ENCODE measurements at places on chromosomes 2 and 18.
A peak's percentile ranks its signal among the peaks of the same experiment; 100 is the strongest.

DNA sequence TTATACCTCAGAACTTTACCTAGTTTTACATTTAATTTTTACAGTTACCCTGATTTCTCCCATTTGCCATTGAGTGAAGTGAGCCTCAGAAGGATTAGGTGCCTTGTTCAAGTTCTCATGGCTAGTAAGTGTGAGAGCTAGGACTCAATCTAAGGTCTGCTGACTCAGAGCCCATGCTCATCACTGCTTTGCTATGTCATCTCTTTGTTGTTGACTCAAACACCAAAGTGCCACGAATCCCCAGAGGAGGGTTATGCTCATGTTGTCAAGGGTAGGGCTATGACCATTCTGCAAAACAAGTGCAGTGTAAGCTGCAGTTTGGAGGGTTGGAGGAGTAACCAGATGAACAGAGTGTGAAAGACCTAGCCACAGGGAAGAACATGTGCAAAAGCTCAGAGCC is 185.4 kb upstream of the SKOR2 start:
- no peak for DNase-seq

DNA sequence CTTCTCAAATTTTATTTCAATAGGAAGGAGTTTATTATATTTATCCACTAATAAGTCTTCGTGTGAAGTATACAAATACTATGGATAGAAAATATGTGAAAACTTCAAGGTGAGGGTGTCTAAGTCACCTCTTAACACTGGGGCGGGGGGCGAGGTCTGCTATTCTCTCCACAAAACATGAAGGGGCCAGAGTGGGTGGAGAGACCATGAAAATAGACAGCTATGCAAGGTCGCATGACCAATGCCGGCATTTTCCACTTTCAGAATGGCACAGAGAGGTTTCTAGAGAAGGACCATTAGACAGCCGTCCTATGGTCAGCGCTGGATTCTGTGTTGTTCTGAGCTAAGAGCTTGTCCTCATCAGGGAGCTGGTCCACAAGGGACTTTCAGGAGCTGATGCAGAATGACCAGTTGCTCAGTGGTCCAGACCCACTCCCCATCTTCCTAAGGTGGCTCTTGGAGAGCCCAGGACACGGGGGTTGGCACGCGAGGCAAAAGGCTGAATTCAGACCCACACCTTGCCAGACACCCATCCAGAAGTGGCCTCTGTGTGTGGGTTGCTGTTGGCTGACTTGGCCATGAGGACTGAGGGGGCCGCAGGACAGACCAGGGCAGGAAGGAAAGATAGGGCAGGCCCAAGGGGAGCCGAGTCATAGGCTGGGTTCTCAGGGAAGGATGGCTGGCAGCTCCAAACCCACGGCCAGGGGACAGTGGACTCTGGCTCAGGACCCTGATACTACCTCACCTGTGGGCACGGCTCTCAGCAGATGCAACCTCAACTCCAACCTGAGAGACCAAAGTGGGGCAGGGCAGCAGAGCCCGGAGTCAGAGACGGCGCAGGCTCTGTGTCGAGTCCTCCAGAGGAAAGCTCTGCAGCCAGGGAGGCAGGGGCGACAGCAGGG is 69.8 kb downstream of the NDUFA10 start:
- DNase-seq = no peak

DNA sequence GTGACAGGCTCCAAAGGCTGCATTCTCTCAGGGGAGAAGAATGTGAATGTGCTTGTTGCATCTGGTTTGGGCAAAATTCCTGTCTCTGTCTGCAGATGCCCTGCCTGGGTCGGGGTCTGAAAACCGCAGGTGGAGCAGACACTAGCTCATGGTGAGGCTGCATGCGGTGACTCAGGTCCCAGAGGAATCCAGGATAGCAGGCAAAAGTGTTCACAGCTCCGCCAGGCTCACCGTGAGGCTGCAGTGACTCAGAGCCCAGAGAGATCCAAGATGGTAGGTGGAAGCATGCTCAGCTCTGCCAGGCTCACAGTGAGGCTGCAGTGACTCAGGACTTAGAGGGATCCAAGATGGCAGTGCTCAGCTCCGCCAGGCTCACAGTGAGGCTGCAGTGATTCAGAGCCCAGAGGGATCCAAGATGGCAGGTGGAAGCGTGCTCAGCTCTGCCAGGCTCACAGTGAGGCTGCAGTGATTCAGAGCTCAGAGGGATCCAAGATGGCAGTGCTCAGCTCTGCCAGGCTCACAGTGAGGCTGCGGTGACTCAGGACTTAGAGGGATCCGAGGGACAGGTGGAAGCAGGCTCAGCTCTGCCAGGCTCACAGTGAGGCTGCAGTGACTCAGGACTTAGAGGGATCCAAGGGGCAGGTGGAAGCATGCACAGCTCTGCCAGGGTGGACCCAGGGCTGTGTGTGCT is 200.5 kb downstream of the ACKR3 start:
- DNase-seq = peak; percentile 83

GRCh38 chr18:49647496-49648168 is 85.8 kb downstream of the LIPG start:
- DNase-seq = no peak

- no peak for DNase-seq
Measured at GRCh38 chr2:146927080-146927711, 917.6 kb upstream of the ACVR2A start.

DNA sequence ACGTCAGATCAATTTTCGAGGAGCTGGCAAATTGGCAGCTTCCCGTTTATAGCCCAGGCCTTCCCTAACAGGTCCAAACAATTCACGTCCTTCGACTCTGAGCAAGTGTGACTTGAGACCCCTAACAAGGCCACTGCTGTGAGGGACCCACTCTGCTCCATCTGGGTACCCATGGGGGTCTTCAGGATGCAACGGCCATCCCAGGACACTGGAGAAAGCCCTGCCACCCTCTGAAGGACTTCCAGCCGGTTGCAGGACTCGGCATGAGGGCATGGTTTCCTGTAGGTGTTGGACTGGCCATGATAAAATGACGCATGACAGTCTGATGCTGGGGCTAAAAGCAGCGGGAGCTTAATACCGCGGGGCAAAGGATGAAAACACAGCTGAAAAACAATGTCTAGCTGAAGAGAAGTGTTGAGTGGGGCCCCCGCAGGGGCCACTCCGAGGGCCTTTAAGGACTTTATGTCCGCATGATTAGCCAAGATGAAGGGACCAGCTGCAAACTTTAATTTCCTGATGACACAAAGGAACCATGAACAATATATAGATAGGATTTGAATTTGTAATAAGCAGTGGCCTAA is 113.3 kb upstream of the ZNF521 start:
- DNase-seq = no peak

DNA sequence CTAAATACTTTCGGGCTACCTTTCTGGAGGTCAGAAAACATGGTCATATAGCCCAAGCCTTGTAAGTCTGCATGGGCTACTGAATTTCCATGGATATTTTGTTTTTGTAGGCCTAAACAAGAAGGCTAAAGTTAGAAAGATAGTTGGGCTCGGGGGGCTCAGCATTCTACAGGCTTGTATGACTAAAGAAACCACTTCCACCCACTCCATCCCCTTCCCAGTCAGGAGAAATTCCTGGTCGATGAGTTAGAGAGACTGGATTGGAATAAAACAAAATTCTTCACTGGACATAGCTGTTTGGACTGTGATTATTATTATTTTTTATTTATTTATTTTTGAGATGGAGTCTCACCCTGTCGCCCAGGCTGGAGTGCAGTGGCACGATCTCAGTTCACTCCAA is 539.4 kb upstream of the TNP1 start:
- DNase-seq = no peak

GRCh38 chr2:79576451-79576850 is 63.6 kb downstream of the CTNNA2 start:
- no peak for DNase-seq

DNA sequence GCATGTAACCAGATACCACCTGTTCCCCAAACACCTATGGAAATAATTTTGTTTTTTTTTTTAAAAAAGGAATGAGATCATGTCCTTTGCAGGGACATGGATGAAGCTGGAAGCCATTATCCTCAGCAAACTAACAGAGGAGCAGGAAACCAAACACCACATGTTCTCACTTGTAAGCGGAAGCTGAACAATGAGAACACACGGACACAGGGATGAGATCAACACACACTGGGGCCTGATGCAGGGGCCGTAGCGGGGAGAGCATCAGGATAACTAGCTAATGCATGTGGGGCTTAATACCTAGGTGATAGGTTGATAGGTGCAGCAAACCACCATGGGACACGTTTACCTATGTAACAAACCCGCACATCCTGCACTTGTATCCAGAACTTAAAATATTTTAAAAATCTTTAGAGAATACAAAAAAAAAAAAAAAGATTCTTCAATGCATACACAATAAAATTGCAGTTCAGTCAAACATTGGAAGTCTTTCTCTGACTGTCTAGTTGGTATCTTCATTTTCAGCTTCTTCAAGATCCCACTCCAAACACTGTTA is 11.6 kb upstream of the CASP10 start:
- DNase-seq = no peak

- DNase-seq = no peak
Measured at GRCh38 chr2:141384676-141385075, 746.1 kb downstream of the LRP1B start.

GRCh38 chr2:72974436-72974754 is 57.1 kb downstream of the EMX1 start:
- no peak for DNase-seq

GRCh38 chr2:15128846-15129245 is 432.3 kb downstream of the NBAS start:
- DNase-seq = no peak

DNA sequence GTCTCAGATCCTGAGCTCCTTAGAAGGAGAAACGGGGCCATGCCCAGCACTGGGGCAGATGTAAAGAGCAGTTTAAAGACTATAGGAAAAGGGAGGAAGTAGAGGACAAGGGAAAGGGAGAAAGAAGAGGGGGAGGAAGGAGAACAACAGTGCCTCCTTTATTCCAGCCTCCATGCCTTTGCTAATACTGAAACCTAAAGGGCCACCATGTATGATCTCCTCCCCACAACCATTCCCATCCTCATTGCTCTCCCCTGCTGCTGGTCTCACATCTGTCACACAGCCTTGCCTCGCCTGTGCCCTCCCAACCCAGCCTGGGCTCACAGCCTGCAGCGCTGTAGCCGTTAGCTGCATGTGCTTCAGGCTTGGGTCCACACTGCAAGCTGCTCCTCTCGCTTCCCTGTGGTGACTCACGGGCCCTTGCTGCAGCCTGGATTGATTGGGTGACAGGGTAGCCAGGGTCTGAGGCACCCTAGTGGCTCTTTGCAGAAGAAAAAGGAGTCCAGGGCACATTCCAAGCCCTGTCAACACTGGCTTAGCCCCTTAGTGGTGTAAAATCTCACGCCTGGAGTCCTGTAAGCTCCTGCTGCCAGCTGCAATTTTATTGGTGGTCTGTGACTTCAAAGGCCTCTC is 281.9 kb downstream of the SRBD1 start:
- DNase-seq = no peak

DNA sequence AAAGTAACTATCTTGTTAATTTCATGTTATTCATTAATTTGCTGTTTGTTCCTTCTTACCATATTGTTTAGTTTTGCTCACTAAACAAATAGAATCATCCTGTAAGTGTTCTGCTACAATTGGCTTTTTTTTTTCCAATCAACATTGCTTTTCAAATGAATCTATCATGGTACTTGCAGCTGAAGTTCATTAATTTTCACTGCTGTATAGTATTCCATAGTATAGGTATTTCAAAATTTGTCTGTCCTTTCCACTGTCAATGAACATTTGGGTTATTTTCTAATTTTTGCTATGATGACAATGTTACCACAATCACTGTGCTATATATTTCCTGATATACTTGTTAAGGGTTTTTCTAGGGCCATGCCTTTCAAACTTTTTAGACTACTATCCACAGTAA is 89.0 kb upstream of the LYPD1 start:
- DNase-seq = no peak

- DNase-seq = no peak
Measured at GRCh38 chr2:182055993-182056392, 70.3 kb downstream of the PPP1R1C start.

DNA sequence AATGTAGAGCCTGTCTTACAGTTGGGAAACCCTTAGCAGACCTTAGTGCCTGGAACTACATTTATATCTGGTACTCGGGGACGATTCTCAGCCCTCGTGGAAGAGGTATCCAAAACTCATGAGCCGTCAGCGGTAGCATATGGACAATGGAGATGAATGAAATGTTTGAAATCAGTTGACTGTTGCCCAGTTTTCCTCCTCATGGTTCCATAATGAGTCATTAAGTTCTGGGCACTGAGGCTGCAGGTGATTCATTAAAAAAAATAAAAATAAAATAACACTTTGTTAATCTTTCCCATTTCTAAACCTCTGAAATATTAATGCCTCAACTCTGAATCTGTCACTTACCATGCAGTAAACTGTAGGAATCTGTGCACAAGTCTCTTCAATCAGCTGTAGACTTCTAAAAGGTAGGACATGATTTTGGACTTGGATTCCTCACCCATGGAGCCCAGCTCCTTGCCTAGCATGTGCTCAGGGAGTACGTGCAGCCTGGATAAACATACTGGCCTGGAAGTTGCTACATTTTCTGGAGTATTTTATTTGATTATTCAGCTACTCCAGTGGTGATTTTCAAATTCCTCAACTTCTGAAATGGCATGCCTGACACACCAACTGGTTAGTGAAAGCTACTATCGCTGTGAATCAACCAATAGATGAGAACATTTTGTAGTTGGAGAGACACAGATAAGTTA is 979.2 kb downstream of the CNTNAP5 start:
- DNase-seq = no peak

- no peak for DNase-seq
Measured at GRCh38 chr2:47720559-47720958, 62.4 kb upstream of the MSH6 start.

DNA sequence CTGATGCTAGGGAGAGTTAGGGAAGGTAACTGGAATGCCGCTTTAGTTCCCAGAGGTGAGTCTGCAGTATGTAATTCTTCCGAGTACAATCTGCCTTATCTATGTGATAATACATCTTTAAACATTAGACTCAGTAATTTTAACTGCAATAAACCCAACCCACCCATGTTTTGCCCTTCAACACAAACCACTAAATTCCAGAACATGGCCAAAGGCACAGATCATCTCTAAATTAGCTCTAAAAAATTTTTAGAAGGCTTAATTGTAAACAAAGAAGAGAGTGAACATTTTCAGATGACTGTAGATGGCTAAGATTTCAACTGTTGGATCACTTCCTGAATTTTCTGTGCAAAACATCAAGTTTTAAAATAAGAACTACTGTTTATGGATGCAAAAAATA is 488.7 kb upstream of the ID2 start:
- DNase-seq = no peak

DNA sequence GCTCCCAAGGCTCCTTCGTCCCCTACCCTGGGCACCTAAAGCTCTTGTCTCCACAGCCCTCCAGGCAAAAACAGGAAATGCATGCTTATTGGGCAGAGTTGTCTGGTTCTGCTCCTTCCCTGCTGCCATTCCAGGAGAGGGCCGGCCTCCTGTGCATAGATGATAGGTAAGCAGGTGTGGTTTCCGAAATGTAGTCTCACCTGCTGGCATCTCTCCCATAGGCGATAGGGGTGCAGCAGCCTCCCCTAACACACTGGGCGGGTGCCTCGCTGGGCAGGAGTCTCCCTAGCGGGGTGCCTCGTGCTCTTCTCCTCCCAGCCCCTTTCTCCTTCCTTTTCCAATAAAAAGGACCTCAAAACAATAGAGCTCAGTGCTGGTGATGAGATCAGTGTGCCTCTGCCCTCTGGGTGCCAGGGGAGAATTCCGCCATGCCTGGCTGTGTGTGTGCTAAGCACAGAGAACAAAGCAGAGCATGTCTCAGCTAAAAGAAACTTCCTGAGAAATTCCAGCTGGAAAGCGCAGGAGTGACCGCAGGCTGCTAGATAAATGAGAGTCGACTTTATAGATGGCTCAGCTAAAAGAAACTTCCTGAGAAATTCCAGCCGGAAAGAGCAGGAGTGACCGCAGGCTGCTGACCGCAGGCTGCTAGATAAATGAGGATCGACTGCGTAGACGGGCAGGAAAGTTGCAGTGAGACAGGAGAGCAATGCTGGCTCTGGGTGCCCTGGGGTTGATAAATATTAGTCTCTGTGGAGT is 11.3 kb upstream of the PXDN start:
- DNase-seq = no peak

All from amniotic stem cell (primary cell).